Activated T-cell treated with anti-CD3 and anti-CD28 coated beads, Interleukin-2, amount 50 U/mL, for 1 hour (primary cell): ENCODE measurements at places on chromosomes 4 and X.

DNA sequence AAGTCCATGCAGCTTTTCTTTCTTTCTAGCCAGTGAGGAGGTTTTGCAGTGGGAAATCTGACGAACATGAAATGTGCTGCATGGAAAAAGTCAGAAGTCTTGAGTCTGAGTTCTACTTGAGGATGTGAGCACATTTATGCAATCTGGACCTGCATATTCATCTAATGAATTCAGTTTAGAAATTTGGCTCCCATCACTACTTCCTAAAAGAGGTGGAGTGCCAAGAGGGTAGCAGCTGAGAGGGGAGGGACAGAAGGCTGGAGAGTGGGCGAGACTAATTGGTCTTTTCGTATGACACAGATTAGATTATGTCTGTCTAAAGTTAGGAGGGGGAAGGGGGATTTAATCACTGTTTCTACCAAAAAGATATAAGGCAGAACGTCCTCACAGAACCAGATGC, 535.9 kb downstream of the IQCM start:
- no peak for DNase-seq

- no peak for DNase-seq
Observed at GRCh38 chr4:682490-683172, 6.3 kb downstream of the SLC49A3 start.

DNA sequence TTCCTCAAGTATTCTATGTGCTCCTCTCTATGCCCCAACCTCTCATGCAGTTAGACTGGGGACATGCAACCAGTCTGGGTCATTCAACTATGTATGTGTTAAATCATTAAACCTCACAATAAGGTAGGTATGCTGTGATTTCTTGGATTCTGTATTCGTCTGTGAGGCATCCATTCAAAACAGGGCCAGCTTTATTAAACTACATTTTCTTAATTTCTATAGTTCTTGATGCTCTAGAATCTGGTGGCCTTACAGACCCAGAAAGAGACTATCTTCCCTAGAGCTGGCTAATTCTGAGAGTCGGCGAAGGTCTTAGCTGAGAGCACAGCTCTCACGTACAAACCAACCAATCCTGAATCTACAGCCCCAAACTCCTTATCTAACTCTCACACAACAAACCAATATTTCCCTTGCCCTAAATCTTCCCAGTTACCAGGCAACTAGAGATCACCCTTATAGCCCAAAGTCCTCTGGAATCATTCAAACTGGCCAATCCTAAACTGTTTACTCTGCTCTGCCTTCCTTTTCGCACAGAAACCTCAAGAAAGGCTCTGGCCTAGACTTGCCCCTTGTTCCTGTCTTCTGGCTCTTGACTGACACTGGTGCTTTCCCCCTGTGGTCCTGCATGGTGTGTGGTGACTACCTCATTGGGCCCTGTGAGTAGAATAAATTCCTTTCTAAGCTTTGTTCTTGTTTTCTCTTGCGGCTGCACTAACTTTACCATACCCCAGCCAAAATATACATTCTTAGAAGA, 203.5 kb upstream of the TET2 start:
- DNase-seq = no peak

DNA sequence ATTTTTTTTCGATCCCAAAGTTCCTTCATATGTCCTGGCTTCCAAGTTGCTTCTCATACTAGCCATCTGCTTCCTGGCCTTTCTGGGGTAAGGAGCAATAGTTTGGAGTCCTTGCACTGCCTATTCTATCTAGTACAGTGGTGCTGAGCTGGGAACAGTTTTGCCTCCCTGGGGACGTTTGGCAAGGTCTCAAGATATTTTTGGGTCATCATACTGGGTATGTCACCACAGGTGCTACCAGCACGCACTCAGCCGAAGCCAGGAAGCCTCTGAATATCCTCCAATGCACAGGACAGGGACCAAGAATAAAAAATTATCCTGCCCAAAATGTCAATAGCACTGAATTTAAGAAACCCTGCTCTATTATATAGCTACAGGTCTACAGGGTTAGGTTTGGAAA, 35.4 kb upstream of the TMSB15B start:
- DNase-seq = no peak

GRCh38 chrX:115390078-115390477, 100.6 kb downstream of the LUZP4 start:
- no peak for DNase-seq

- DNase-seq = no peak
Observed at GRCh38 chrX:44733931-44734330, 109.9 kb upstream of the DUSP21 start.

DNA sequence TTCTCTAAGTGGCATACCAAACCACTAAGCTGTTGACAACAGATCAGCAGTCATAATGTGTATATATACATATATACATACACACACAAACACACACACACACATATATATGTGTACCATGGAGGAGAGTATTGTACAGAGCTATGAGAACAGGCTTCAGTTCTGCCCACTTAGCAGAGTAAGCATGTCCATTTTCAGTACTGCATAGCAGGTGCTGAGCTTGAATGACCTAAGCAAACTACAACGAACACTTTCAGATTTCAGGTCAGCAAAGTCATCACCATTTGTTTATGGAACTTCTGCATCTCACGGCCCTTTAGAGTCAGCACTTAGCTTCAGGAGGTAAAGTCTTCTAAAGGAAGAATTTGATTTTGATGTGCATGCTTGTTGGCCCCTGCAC, 735.8 kb upstream of the ATOH1 start:
- DNase-seq = no peak

- no peak for DNase-seq
Observed at GRCh38 chr4:118277243-118277642, 75.6 kb downstream of the PRSS12 start.

GRCh38 chr4:169810325-169811323, 52.9 kb upstream of the HPF1 start:
- no peak for DNase-seq

DNA sequence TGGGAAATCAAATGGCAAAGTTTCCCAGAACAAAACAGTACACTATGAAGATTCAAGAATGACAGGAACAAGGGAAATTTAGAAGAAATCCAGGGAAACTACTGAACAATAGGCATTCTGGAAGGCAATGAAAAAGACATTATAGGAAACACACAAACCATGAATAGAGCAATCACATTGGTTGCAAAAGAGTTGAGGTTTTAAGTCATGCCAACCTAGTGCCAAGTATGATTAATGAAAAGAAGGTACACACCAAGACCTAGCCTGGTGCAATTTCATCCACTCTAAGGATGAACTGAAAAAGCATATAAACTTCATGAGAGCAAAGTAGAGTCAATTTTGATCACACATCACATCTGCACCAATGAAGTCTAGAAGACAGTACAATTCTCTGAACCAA, 326.9 kb downstream of the PDHA2 start:
- DNase-seq = no peak
